ENCODE measurements at places on chromosomes 13 and 19.

- no peak for DNase-seq
Measured at GRCh38 chr13:47136504-47136941, 239.7 kb upstream of the HTR2A start.

- DNase-seq, result no peak
Measured at GRCh38 chr13:76440568-76440967, 445.6 kb downstream of the KCTD12 start.

DNA sequence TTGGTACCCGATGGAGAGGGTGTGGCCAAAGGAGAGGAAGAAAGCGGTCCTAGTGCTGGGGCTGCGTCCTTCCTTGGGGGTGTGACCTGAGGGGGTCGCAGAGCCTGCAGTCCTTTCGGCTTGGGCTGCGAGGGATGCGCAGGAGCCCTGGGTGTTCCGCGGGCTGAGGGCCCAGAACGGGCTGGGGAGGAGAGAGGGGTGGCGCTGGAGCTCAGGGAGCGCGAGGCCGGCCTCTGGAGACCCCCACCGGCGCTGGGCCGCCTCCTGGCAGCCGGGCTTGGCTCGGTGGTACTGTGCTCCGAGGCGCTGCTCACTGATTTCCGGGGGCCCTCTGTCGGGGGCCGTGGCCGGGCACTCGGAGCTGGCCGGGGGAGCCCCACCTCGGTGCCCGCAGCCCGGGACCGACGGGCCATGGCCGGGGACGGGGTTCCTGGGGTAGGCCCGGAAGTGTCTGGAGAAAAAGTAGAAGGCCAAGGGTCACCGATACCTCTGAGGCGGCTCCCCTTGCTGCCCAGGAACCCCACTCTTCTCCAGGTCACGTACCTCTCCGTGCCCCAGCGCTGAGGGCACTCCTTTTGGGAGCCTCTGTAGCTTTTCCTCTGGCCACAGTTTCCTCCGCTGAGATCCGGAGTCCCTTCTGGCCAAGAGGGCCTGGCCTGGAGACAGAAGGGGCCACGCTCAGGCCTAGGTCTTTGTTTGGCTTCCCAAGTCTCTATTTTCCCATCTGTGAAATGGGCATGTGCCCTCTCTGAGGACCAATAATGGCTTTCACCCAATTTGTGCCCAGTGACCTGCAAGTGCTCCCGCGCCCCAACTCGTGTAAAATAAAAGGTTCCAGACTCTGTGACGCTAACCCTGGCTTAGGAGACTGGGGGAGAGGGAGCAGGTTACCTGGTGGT lies 1.6 kb downstream of the PRR36 start:
- DNase-seq, result no peak

GRCh38 chr13:68715651-68716050 lies 1392.0 kb upstream of the ATXN8OS start:
- no peak for DNase-seq

- no peak for DNase-seq
Measured at GRCh38 chr19:16075430-16076153, 703 bp upstream of the TPM4 start.

DNA sequence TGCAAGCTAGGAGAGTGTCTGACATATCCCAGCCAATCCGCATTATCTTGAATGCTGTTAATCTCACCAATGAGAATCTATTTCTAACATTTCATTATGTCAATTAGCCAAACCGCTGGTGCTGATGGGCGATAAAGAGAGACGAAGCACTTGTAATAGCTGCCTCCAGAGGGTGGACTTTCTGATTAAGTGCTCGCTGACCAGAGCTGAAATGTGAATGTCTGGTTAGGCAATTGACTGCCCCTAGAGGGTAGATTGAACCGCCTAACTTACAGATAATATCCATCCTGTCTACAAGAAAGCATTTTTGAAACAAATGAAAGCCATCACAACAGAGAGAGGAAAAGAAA lies 552 bp upstream of the GRWD1 start:
- DNase-seq, result peak; percentile 95

DNA sequence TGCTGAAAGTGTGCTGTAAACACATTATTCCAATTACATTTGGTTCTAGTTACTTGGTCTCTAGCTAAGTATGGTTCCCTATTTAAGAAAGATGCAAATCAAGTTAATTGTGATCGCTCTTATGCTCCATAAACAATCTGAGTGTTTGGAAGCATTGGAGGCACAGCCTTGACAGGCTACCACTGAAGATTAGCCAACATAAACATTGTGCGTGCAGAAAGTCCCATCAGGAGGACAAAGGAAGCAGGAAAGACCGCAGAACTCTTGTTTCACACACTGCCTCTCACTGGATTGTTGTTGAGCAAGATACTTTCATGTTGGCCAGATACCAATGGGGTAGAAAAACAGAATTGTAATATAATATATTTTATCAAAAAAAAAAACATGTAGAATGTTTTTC lies 814.4 kb downstream of the EFNB2 start:
- no peak for DNase-seq

DNA sequence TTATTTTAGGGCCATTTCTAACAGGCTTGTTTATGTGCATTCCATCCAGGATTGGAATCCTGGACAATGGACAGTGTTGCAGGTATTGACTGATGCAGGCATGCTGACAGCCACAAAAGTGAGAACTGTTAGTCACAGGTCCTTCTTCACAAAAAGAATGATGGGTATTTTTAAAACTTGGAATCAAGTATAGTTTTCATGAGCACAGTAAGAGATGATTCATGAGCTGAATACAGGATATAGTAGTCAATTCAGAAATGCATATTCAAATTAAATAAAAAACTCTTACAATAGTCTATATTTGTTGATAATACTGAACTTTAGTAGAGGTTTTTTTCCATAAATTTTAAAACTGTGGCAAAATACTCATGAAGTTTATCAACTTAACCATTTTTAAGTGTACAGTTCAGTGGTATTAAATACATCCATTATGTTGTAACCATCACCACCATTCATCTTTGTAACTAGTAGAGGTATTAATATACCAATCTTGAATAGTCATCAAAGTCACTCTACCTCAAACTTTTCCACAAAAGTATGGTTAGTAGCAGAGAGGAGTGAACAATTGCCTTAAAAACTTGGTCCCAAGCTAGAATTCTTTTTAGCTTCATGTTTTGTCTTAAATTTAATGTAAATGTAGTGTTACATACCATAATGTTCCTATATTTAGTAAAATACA lies 79.5 kb downstream of the KCNRG start:
- DNase-seq, result no peak

DNA sequence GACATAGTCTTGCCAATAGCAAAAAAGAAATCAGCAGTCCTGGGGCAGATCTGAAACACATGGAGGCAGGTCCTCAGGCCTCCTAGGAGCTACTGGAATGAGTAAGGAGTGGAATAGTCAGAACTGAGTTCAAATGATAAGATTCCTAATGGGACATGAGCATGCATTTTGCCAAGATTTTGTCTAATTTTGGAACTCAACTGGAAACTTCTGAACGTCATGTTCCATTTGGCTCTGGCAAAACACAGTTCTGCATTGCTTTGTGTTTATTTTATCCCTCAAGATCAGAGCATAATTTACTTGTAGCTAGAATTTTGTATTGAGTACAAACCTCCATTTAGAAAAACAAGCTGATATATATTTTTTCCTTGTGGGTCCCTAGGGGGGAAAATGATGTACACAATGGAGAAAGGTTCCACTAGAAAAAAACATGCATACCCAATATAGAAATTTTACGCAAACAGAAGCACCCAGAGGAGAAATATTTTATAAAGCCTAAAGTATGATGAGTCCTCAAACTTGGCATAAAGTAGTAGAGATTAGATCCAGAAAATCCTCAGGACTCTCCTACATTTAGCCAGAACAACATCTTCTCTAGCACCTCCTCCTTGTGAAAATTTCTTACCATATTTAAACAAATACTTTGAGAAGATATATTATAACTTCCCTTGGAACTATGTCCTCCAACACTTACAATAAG lies 149.0 kb upstream of the SERP2 start:
- no peak for DNase-seq

DNA sequence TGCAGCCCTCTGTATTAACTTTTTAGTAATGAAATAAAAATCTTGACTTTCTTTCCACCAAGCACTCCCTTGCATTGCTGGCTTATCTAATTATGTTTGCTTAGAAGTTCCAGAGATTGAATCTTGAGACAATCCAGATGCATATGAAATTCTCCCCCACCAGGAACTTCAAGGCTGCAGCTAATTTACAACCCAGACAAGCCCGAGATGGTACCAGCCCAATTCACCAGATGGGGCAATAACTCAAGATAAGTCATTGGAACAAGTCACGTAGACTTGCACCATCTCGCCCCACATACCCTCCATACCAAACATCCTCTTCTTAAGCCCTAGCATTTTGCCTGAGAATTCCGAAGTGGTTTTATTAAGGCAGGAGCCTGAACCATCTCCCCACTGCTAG lies 29.0 kb downstream of the UTP14C start:
- no peak for DNase-seq

DNA sequence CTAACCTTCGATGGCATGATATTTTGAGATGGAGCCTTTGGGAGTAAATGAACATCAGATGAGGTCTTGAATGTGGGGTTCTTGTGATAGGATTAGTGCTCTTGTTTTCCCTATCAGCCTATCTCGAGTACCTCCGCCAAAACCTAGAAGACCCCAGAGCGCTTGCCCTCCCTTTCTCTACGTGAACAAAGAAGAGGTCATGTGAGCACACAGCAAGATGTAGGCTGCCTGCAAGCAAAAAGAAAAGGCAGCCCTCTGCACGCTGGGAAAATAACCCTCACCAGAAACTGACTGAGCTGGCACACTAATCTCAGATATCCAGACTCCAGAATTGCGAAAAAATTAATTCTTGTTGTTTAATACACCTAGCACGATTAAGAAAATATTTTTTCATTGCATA lies 799.8 kb upstream of the SLC10A2 start:
- DNase-seq, result no peak

GRCh38 chr13:33745370-33746324 lies 72.3 kb upstream of the RFC3 start:
- no peak for DNase-seq

DNA sequence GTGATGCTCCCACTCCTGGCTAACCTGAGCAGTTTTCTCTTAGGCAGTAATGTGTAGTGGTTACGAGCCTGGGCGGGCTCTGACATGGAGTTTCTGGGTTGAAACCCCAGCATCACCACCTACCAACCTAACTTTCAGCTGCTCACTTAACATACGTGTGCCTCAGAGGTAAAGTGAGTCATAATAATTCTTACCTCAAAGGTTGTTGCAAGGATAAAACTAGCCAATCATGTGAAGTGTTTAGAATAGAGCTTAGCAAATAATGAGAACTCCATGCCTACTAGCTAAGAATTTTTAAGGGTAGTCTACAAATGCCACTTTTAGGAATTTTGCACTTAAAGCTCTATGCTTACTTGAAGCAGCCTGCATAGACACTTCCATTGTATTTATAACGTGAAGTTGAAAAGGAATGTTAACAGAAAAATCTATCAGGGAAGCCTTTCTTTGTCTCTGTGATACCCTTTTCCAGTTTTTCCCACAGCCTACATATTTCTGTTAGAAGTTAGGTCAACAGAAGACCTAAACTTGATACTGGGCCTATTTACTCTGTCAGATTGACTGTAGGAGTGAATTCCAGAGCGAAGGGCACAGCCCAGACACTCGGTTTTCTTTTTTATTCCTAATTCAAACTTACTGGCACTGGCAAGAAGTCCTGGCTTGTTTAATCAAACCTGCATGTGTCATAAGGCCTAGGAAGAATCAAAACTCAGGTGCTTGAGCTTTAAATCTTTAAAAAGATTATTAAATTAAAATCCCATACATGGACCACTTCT lies 90.7 kb downstream of the FREM2 start:
- no peak for DNase-seq

- no peak for DNase-seq
Measured at GRCh38 chr19:2055931-2056836, 5.1 kb upstream of the MKNK2 start.

DNA sequence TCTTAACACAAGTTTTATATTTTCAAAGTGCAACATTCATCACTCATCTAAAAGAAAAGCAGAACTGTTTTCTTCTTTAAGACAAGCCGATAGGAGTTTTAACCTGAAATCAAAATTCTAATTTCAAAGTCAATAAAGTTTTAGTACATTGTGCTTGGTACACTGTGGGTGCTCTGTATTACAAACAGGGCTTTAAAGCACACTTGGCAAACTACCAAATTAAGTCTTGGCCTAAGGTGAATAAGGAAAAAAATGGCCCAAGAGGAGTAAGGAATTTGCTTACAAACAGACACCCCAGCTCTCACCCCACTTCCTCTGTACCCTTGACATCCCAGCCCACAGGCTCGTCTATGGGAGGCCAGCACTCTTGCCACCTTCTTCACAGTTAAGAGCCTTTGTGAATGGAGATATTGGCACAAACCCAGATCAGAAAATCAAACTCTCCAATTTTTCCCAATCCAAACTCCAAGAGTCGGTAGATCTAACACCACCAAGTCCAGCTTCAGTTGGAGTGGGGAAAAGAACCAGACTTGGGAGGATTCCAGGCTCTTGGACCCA lies 66.0 kb downstream of the ABCC4 start:
- no peak for DNase-seq

DNA sequence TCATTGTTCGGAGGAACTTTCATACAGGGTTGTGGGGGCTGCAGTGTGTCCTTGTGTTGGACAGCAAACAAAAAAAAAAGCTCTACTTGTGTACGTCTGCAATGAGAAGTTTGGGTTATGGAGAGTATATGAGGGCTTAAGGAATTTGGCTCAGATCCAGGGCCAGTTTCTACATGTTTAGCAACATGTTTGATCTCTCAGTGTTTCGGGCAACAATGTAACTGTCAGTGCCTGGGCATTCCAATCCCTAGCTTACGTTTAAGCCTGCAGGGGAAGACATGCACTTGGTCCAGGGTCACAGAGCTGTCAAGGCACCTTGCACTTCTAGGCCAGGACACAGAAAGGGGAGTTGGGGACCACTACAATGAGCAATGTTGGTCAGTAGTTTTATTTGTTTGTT lies 13.9 kb downstream of the ZNF543 start:
- no peak for DNase-seq

- no peak for DNase-seq
Measured at GRCh38 chr13:79805317-79805716, 324.4 kb downstream of the NDFIP2 start.

DNA sequence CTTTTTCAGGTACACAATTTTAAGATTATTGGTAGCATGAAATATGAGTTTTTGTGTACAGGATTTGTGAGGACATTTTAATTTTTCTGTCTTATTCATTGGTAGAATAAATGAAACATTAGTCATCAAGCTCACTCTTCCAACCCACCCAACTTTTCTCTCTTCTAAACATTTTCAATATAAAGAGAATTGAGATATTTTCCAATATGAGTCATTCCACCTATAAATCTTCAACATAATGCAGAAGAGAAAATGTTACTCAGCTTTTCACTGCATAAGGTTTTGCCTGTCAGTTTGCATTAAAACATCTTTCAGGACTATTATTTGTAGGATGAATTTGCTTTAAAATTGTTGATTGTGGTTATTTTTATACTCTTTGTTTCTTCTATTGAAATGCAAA lies 330.7 kb downstream of the PCDH20 start:
- DNase-seq, result no peak

All from NCI-H524 treated with DMSO at 0.1 percent for 48 hours (cell line).